ENCODE measurements at places on chromosomes 6 and 20.
A peak's percentile ranks its signal among the peaks of the same experiment; 100 is the strongest.

DNA sequence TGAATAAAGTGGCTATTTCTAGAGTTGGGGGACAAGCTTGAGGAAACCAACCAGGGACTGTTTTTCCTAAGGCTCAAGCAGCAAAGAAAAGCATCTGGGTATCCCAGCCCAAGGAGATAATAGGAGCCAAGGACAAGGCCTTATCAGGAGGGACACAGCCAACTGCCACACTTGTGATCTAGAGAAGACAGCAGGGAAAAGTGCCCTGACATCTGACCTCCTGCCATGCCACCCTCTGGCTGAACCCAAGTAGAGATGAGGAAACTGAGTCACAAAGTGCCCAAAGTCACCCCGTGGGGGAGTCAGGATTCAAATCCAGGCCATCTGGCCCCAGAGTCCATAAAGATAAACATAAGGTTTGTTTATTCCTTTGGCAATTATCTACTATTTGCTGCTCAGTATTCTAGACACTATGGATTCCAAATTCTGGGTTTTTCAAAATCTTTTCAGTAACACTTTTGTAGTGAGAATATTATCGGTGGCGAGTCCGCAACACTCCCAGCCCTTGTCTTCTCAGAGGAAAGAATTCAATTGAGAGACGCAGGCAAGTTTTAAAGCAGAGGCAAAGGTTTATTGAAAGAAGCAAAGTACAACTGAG lies 3.5 kb upstream of the LBP start:
- no peak for DNase-seq

- DNase-seq, result no peak
Measured at GRCh38 chr20:58330687-58331086, 21.2 kb downstream of the RAB22A start.

DNA sequence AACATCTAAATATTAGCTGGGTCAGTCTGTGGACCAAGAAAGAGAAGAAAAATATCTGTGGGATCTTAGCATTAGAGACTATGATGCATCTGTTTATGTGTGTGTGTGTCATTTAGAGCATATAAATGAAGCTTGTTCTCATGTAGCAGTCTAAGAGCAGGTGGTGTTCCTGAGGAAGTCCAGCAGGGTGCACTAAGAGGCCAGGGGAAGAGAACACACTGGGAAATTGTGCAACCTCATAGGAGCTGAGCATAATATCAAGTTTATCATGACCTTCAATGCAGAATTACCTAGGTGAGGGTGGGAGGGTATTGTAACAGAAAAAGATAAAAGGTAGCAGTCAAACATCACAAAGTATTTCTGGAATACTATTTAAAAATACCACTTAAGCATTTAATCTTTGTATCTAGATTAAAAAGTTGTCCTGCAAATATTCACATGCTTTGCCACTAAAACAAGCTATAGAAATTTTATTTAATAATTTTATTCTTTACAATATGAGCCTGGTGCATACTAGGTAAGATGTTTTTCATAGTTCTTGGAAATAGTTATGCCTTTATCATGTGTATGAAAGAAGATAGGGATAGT lies 80.5 kb downstream of the SMPDL3A start:
- peak; percentile 75 for DNase-seq

DNA sequence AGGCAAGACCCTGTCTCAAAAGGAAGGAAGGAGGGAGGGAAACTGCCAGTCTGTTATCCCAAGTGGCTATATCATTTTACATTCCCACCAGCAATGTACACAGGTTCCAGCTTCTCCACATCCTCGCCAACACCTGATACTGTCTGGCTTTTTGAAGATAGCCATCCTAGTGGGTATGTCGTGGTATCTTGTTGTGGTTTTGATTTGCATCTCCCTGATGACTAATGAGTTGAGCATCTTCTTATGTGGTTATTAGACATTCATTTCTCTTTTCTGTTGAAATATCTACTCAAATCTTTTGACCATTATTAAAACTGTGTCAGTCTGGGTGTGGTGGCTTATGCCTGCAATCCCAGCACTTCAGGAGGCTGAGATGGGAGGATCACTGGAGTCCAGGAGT lies 47.9 kb upstream of the ARID1B start:
- DNase-seq, result no peak

Data from Karpas-422 (cell line).